ENCODE measurements at places on chromosomes 7 and 10. TPM values are rescaled to one million over a fixed set of nuclear protein-coding genes. Genes with fewer than 3 reads are reported as not detected.

The NRBF2 gene
- 26.9 TPM for total RNA-seq

The GIMAP8 gene
- total RNA-seq, result not detected

The NPFFR1 gene
- not detected for total RNA-seq

The ADARB2 gene
- not detected for total RNA-seq

The PDZD7 gene
- total RNA-seq, result 0.83 TPM

The ICA1 gene
- not detected for total RNA-seq

The ANKRD2 gene
- 0.36 TPM for total RNA-seq

The ADCY1 gene
- total RNA-seq, result 0.18 TPM

The NODAL gene
- total RNA-seq, result not detected

The PPP1R3C gene
- 61.7 TPM for total RNA-seq

The SLC26A5 gene
- total RNA-seq, result not detected

The CPEB3 gene
- 0.18 TPM for total RNA-seq

The MYPN gene
- total RNA-seq, result 12.5 TPM

The BAMBI gene
- 19.4 TPM for total RNA-seq

The GALNT11 gene
- total RNA-seq, result 24.4 TPM

The MMP21 gene
- not detected for total RNA-seq

The RELN gene
- total RNA-seq, result 19.4 TPM

The METTL27 gene
- total RNA-seq, result 1.7 TPM

The CHRM2 gene
- total RNA-seq, result 144 TPM

The MOSPD3 gene
- total RNA-seq, result 2.2 TPM

The CALML3 gene
- not detected for total RNA-seq

The EPDR1 gene
- not detected for total RNA-seq

The SPDYE6 gene
- total RNA-seq, result not detected

The ZPBP gene
- not detected for total RNA-seq

The OAT gene
- total RNA-seq, result 152 TPM

The STK31 gene
- total RNA-seq, result not detected

The MCU gene
- total RNA-seq, result 36.2 TPM

The ACHE gene
- not detected for total RNA-seq

The CTBP2 gene
- total RNA-seq, result 74.2 TPM

The TAS2R41 gene
- total RNA-seq, result not detected

The PITX3 gene
- not detected for total RNA-seq

The OPN1SW gene
- total RNA-seq, result not detected

The CUX1 gene
- 19.7 TPM for total RNA-seq

The CYP2E1 gene
- 0.36 TPM for total RNA-seq

The PTN gene
- 61.7 TPM for total RNA-seq

The C10orf53 gene
- not detected for total RNA-seq

The HSPA12A gene
- 16.1 TPM for total RNA-seq

The SPDYE2 gene
- not detected for total RNA-seq

The BZW2 gene
- total RNA-seq, result 58.1 TPM

The USP6NL gene
- 11.9 TPM for total RNA-seq

The TMEM26 gene
- total RNA-seq, result 0.56 TPM

The CDH23 gene
- total RNA-seq, result under 0.01 TPM

The SLC13A1 gene
- not detected for total RNA-seq

The OR13A1 gene
- total RNA-seq, result not detected
